Activated T-helper 1 cell treated with anti-CD3 and anti-CD28 coated beads, Interleukin-12 subunit alpha, Interleukin-12 subunit beta, Interleukin-2, Interleukin-4 antibody, amounts not matched to agents 30 ng/mL and 10 ng/mL and 1 ng/mL, durations not matched to agents 14 hours and 24 hours and 36 hours (primary cell): ENCODE measurements at places on chromosomes 11 and 22. TPM values are rescaled to one million over a fixed set of nuclear protein-coding genes. Genes with fewer than 3 reads are reported as not detected.

GRCh38 chr11:104967534-104968354 lies 630 bp downstream of the CASP4 start:
- DNase-seq: no peak

GRCh38 chr22:42321908-42322561 lies 51.6 kb upstream of the TCF20 start:
- no peak for DNase-seq

GRCh38 chr11:129705341-129705740 lies 110.3 kb upstream of the TMEM45B start:
- no peak for DNase-seq

GRCh38 chr11:17751558-17751957 lies 17.0 kb downstream of the KCNC1 start:
- DNase-seq: no peak

DNA sequence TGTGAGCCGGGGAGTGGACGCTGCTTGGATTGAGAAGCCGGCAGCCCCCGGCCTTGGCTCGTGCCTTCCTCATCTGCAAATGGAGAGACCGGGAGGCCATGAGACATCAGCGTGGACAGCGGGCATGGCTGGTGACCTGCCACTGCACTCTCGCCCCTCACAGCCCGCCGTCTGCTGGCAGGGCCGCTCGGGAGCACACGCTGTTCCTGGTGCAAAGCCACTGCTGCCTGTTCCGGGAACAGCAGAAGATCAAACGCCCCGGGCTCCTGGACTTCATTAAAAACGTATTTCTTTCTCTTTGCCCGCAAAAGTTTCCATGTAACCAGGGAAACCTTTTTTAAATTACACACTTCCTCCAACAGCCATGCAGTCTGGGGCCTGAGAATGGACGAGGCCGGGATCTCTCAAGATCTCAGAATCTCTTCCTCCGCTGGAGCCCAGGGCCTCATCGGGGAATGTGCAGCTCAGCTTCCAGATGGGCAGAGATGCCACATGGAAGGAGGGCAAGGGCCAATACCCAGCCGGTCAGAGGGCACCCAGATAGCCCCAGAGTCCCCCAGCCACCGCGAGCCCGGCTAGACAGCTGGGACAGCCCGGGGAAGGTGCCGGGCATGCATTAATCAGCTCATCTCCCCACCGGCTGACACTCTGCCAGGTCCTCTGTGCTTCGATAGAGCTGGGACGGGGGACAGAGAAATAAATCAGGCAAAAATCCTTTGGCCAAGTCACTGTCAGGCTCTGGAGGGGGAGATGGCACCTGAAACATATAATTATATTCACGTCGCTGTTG lies 62.8 kb upstream of the PRR5 start:
- no peak for DNase-seq

TMEM151A gene
- not detected in 2 replicates for total RNA-seq

DNA sequence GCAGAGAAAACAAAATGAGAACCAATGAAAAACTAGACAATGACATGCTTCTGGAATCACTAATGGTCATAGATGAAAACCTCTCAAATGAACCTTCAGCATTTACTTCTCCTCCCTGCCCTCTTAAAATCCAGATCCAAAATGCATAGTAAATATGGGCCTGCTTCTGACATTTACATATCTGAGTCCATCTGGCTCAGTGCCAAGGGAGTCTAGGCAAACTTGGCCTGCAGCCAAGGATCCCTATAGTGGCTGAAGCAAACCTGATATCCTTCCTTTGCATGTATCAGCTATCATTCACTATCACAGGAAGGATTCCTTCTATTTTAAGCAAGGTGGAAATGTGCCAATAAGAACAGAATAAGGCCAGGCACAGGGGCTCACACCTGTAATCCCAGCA lies 104.8 kb downstream of the C11orf58 start:
- DNase-seq: no peak

DRD4 gene
- 0.34 and 0.47 TPM in 2 replicates for total RNA-seq

MUC5B gene
- total RNA-seq: not detected in 2 replicates

C11orf97 gene
- not detected in 2 replicates for total RNA-seq

GRCh38 chr11:72842126-72842525 lies 27.9 kb downstream of the ATG16L2 start:
- DNase-seq: no peak

DNA sequence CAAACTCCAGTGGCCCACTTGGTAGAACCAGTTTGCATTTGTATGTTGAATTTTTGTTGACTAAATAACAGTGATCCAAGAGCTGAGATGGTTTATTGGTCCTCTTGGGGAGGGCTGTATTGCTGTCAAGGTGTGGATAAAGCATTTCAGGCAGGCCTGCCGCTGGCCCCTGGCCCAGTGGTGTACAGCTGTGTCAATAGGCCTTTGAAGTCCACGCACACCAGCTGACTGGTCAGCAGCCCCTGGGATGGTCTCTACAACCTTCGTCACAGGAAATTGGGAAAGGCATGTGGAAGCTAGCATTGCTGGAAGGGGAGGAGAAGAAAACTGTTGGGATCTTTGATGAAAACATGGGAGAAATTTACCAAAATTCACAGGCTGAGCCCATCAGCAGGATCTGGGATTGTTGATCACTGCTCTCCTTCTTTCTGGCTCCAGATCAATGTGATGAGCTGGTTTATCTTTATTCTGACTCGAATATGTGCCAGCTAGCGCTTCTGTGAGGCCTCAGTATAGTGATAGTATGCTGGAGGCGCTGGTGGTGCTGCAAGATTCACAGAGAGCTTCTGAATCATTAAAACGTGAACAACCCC lies 12.5 kb upstream of the E2F8 start:
- DNase-seq: no peak

RGL4 gene
- total RNA-seq: 9.3 and 11.7 TPM in 2 replicates

DNA sequence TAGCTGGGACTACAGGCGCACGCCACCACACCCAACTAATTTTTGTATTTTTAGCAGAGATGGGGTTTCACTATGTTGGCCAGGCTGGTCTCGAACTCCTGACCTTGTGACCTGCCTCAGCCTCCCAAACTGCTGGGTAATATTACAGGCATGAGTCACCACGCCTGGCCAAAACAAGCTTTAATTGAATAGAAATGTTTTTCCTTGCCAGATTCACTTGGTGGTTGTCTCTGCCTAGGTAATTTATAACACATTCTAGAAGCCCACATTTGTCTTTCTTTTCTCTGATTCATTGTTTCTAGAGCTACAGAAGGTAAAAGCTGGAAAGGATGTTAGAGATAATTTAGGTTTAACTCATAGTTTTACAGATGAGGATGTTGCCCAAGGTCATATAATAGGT lies 41.3 kb downstream of the CECR2 start:
- no peak for DNase-seq

DNA sequence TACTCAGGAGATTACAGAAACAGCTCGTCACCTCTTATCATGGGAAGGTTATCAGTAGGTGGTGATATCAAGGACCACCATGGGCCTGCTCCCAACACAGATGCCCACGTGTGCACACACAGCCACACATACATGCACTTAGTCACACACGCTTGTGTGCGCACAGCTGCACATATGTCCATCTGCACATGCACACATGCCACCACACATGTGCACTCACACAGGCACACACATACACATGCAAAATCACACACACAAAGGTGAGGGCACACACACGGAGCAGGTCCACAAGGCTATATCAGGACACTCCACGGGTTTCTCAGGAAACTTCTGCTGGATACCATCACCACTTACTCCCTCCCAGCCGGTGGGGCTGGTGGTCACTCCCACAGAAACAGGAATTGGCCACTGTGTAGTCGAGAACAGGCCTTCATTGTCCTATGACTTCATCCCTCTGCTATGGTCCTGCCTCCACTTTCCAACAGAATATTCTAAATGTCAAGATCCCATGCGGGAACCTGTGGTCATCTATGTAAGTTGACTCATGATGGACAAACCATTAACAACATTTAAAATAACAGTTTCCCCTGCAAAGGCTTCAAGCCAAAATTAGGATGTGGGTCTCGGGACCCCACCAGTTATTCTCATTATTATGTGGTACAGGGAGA lies 2.2 kb downstream of the C11orf24 start:
- DNase-seq: no peak

OTOG gene
- total RNA-seq: not detected in 2 replicates

FGF3 gene
- not detected in 2 replicates for total RNA-seq

DNA sequence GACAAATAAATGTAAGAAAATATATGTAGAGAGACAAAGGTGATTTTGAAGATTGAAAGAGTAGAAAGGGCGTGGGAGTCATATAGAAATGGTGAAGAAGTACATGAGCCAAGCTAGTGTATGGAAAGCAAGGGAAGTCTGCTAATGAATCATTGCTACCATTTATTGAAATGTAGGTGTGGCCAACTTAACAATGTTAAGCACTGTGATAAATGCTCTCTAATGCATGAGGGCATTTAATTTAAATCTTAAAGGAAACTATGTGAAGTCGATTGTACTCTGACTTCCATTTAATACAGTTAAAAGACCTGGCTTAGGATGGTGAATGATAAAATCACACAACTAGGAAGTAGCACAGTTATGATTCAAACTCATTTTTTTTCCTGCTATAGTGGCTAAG lies 219.9 kb downstream of the CASP12 start:
- DNase-seq: no peak

SLC39A13 gene
- 15.5 and 16.2 TPM in 2 replicates for total RNA-seq

DNA sequence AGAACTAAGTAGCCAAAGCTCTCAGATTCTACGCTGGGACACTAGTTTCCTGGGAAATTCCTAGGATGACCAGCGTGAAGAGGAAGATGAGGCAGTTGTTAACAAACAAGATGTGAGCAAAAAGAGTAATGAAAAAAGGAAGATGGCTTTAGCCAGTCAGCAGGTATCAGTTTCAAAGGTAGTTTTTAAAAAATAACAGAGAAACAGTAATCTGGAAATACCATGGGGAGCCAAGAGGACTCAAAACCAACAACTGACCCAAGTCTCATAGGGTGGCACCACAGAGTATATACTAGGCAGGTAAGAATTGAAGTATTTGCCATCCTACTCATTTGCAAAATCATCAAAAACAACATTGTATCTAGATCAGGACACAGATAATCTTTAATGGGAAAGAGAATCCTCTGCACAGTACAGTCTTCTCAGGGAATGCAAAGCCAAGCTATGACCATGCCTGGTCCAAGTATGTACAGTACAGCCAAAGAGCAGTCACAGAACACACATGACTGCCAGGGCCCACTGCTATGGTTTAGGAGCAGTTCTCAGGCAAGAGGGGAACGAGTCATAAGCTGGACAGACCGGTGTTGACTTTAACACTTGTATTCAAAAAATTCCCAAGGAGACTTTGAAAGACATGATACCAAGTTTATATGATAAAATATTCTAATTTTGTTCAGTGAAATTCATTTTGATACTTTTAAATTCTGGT lies 20.6 kb downstream of the MSANTD4 start:
- DNase-seq: no peak

GRCh38 chr11:35076201-35077100 lies 62.5 kb upstream of the CD44 start:
- DNase-seq: no peak

APOL4 gene
- total RNA-seq: 0.18 TPM in 1 of 2 replicates, not detected in the other

DNA sequence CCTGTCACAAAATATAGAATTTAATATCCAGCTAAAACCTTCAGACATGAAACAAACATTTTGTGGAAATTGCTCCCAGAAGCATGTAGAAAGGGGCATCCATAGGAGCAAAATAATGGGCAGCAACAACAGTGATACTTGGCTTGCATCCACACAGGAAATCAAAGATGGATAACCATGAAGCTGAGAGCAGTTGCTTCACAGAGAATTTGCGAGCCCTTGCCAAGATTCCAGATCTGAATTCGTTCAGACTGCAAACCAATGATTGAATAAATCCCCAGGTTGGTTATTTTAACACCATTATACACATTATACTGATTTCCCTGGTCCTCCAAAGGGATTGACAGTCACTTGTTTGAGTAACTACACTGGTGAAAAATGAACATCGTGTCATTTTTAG lies 15.6 kb upstream of the OR51L1 start:
- no peak for DNase-seq

DNA sequence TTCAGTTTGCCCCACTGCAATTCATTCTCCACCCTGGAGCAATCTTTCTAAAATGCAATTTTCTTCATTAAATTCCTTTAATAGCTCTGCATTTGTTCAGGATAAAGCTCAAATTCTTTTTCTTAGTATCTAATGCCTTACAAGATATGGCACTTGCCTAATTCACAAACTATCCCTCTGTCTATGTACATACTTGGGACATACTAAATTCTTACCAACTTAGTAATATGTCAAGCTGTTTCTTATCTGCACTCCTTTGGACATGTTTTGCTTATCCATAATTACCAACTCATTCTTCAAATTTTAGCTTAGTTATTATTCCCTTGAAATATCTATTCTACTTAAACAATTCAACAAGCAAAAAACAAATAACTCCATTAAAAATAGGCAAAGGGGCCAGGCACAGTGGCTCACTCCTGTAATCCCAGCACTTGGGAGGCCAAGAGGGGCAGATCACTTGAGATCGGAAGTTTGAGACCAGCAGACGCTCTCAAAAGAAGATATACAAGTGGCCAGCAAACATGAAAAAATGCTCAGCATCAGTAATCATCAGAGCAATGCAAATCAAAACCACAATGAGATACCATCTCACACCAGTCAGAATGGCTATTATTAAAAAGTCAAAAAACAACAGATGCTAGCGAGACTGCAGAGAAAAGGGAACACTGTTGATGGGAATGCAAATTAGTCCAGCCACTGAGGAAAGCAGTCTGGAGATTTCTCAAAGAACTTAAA lies 96.9 kb downstream of the FAM76B start:
- no peak for DNase-seq

GRCh38 chr11:64003807-64004589 lies 17.8 kb downstream of the OTUB1 start:
- no peak for DNase-seq
